HT1080 (cell line): ENCODE measurements at places on chromosomes 7 and 10. TPM values are rescaled to one million over a fixed set of nuclear protein-coding genes. Genes with fewer than 3 reads are reported as not detected.
A peak's percentile ranks its signal among the peaks of the same experiment; 100 is the strongest.

DNA sequence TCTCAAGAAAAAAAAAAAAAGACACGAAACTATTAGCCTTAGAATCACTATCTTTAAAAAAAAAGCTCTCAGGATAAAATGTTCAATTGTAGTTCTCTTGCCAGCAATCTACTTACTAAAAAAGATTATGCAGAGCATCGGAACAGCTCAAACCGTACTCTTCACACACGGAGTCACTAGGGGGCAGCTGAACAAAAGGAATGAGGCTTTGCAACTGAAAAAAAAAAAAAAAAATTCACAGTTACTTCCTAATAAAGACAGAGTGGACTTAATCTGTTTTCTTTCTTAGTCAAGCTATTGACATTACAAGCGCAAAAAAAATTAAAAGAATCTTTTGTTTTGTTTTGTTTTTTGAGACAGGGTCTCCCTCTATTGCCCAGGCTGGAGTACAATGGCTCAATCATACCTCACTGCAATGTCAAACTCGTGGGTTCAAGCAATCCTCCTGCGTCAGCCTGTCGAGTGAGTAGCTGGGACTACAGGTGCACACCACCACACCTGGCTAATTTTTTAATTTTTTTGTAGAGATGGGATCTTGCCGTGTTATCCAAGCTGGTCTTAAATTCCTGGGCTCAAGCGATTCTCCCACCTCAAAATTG lies 11.5 kb downstream of the PMS2 start:
- DNase-seq = peak; percentile 69

INMT gene
- total RNA-seq = not detected in 2 replicates

- DNase-seq = no peak
Measured at GRCh38 chr10:6579183-6579903, 733 bp downstream of the PRKCQ start.

NPC1L1 gene
- not detected in 2 replicates for total RNA-seq

GRCh38 chr10:43272030-43272429 lies 5.2 kb upstream of the RASGEF1A start:
- DNase-seq = no peak

MSS51 gene
- total RNA-seq = 0.13 and 0.20 TPM in 2 replicates

DNA sequence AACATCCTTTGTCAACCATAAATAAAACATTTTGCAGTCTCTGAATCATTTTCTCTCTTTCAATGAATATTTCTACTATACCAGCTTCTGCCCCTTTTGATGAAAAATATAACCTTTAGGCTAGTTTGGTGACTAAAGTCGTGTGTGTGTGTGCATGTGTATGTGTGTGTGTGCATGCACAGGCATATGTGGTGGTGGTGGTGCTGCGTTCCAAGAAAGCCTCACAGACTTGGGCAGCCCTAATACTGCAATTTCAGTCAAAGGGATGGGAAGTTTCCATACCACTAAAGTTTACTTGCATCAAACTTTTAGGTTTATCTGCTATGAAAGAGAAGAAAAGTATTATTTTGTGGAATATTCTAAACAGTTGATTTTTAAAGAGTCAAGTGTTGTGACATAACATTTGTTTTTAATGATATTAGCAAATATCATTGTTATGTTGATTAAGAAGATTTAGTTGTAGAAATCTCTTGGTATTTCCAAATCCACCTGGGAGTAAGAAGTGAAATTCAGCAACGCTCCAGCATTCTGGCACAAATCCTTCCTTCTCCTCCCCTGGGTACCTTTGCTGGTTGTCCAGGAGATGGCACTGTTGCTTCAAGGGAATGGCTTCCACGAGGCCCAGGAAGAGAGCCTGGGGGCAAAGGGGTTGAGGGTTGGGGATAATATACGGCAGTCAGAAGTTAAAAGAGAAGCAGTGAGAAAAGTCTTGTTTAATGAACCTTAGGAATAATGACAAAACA lies 41.5 kb downstream of the ASB4 start:
- DNase-seq = peak; percentile 34

- DNase-seq = no peak
Measured at GRCh38 chr10:23361665-23362064, 17.1 kb upstream of the C10orf67 start.
